ENCODE measurements at places on chromosomes 12 and 14.

DNA sequence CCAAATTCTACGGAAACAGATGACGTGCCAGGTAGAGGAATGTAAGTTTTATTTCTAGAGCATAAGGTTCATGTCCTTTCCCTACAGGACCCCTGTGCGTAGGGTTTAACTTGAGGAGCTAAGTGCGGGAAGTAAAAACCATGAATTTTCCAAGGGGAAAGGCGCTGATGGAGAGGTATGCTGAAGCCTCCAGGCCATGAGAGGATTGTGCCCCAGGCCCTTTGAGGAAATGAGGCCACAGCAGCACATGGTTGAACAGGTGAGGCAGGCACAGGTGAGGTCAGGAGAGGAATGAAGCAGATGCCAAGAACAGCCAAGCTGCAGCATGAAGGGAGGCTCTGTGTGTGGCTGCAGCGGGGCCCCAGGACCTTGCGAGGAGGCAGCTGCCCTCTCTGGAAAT lies 14.7 kb downstream of the ESRRB start:
- no peak for DNase-seq

- DNase-seq: no peak
Observed at GRCh38 chr14:51674294-51675002, 22.7 kb downstream of the FRMD6 start.

DNA sequence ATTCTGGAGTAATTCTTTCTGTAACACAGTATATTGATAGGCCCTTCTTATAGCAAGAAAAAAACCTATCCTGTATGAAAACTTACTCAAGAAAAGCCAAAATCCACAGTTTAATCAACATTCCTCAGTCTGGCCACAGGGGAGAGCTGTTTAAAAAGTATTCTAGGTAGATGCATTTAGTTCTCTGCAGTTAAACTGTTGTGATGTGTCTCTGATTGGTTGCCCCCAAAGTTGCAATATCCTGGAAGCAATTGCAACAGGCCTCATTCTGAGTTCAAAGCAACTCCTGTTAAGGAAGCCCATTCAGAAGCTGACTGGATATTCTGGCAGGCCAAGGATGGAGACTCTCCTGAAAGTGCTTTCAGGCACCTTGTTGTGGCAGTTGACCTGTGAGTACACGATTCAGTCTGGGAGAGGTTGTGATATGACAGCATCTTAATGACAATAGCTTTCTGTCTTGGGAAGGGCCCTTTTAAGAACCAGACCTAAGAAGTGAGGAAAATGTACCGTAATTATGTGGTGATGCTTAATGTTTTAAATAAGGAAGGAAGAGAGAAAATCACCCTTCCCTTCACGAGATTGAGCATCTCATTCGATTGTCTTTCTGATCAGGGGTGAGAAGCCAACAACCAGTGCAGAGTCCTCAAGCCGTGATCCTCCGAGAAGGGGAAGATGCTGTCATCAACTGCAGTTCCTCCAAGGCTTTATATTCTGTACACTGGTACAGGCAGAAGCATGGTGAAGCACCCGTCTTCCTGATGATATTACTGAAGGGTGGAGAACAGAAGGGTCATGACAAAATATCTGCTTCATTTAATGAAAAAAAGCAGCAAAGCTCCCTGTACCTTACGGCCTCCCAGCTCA lies 420.7 kb downstream of the DAD1 start:
- DNase-seq: no peak

DNA sequence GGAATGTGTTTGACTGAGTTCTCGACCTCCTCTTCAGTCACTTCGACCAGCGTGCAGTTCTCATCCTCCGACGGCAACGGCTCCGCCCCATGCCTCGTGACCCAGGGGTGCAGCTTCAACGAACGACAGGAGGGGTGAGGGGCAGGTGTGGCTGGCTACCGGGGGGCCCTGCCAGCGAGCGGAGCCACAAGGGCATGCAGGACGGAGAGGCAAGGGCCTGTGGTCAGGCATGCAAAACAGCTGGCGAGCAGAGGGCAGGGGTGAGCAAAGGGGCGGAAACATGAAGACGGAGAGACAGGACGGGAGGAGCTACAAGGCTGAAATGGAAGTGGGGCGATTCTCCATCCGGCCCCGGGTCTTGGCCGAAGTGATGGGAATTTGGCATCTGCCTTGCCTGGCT lies 38.7 kb downstream of the P2RX4 start:
- DNase-seq: no peak
